ENCODE measurements at places on chromosomes 3 and 15. TPM values are rescaled to one million over a fixed set of nuclear protein-coding genes. Genes with fewer than 3 reads are reported as not detected.
A peak's percentile ranks its signal among the peaks of the same experiment; 100 is the strongest.

CYP19A1 gene
- 2.6 TPM for total RNA-seq

DNA sequence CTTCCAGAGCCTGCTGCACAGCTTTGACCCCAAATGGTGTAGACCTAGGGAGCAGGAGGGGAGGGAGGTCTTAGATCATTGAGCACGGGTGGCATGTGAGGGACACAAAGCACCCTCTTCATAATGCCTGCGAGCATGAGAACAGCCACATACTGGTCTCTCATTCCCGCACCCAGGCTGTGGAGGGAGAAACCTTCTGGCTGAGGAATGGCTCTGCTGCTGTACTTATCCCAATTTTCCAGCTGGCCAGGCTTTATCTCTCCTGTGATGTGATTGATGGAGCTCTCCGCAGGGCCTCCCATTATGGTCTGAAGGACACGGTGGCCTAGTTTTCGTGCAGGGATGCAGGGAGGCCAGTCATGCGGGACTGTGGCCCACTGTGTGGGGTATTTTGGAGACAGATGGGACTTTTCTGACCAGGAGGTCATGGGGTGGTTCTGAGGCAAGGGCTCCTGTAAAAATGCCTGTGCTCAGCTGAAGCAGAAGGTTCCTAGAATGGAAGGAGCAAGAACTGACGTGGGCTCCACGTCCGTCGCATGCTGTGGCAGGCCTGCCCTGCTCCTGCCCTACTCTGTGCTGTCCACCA lies 251.5 kb downstream of the PLCL2 start:
- no peak for DNase-seq

MYH15 gene
- total RNA-seq, result 5.2 TPM

C3orf85 gene
- total RNA-seq, result not detected

COLQ gene
- 0.40 TPM for total RNA-seq

RBSN gene
- total RNA-seq, result 18.7 TPM

GRCh38 chr15:75673426-75674235 lies 25.9 kb downstream of the SNX33 start:
- DNase-seq, result peak; percentile 66

DNA sequence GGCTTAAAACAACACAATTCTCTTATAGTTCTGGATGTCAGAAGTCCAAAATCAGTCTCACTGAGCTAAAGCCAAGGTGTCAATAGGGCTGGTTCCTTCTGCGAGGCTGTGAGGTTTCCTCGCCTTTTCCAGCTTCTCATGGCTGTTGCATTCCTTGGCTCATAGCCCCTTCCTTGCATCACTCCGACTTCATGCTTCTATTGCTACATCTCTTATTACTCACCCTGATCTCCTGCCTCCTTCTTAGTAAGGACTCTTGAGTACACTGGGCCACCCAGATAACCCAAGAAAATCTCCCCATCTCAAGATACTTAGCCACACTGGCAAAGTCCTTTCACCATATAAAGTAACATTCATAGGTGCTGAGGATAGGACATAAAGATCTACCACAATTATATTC lies 193.9 kb downstream of the ADAMTS17 start:
- no peak for DNase-seq
